ENCODE measurements at places on chromosomes 2 and 18. TPM values are rescaled to one million over a fixed set of nuclear protein-coding genes. Genes with fewer than 3 reads are reported as not detected.

- no peak for DNase-seq
Measured at GRCh38 chr18:48569139-48569914, 30.5 kb downstream of the CTIF start.

DNA sequence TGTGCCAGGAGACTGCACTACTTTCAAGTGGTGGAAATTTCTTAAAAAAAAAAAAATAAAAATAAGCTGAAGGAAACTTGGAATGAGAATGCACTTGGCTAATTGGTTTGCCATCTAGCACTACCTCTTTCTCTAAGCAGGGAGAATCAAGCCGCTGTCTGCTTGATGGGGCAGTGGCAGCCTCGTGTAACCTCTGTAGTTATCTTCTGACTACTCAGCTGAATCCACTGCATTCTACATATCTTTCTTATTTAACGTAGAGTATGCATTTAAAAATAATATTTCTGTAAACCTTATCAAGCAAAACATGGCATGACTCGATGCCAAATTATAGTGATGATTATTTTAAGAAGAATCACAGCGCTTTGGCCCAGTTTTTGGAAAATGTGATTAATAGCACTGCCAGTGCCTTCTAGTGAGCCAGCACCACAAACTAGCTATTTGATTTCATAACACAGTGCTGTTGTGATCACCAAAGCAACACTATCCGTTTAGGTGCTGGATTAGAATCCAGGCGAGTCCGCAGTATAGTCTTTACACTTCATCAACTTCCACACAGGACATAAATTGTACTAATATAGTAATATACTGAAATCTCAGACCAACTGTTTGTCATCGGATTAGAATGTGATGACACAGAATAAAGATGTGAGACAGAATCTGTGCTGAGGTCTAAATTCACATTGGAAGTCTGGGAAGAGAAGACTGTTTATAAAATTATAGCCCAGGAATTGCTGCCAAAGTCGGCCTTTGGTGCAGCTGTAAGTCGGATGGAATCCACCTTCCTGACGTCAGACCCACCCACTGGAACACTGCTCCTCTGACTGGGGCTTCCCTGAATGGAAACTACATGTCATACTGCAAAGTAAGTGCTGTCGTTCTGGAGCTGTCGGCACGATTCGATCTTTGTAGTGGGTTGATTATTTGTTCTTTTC, 136.5 kb upstream of the ETAA1 start:
- peak; percentile 33 for DNase-seq

GRCh38 chr2:223324402-223324801, 272.4 kb downstream of the KCNE4 start:
- DNase-seq: no peak

- DNase-seq: no peak
Measured at GRCh38 chr2:232880764-232881351, 10.8 kb downstream of the SNORC start.

RIT2 gene
- not detected for total RNA-seq

AQP12A gene
- not detected for total RNA-seq

GRCh38 chr2:74373985-74374384, 6.1 kb downstream of the DCTN1 start:
- peak; percentile 22 for DNase-seq

GRCh38 chr2:68790600-68790999, 56.0 kb downstream of the ARHGAP25 start:
- no peak for DNase-seq

- no peak for DNase-seq
Measured at GRCh38 chr2:66084948-66085590, 349.9 kb upstream of the MEIS1 start.

DNA sequence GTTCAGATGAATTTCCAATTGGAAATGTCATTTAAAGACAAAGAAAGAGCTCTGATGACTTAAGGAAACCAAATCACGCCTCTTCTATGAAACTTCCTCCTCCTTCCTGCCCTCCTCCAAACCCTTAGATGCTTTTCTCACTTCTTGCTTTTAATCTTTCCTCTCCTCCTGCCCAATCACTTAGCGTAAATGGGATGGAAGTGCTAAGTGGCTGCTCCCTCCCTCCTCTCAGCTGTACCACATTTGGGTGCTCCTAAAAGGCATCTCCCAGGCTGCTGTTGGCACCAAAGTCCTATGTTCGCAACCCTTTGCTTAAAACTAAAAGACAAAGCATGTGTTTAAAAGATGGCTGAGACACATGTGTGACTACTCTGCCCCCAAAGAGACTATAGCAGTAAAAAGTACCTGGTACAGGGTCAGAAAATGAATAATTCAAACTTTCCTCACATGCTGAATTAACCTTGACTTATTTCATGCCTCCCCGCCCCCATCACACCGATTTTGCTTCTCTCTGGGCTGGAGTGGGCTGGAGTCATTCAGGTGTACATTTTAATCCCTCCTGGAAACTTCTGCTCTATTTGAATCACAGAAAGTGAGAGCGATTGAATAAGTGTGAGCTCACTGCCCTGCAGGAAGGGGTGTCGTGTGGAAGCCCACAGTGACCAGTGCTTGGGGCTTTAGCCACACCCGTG, 59.2 kb upstream of the KLF7 start:
- no peak for DNase-seq

DNA sequence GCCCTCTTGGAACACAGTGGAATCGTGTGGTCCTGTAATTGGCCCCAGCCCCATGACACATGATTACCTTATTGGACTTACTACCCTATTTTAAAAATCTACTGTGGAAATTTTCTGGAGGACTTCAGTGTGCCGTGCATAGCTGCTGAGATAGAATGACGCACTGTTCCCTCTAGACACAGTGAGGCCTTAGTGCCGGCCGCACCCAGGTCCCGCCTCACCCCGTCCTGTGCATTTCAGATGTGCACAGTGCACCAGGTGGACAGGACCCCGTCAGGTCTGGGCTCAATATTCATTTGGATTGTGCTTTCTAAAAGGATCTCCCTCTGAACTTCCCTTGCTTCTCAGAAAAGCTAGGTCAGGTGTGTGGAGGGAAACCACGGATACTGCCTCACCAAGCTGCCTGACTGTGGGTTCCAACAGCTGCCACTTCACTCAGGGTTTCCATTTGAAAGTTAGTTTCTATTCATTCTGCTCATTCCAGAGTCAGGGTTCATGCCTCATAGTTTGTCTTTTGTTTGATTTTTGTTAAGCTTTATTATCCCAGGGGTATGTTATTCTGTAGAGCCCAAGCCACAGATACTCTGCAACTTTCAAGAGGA, 155.8 kb downstream of the PTGR3 start:
- no peak for DNase-seq

LINC00305 gene
- not detected for total RNA-seq

DNA sequence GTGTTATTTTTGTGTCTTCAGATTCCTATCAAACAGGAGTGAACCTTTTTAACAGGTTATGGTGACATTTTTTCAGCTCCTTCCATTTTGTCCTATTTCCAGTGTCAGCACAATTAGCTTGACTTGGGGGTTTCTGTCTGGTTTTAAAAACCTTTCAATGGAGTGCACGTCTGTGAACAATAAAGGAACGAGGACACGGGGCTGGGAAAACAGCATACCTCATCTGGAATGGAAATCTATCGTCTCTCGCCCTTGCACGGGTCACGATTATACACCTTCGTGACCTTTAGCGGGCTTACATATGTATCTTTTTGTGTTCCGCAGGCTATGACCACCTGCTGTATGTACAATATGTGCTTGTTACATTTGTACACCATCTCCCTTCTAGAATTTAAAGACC, 2.3 kb upstream of the ZNF532 start:
- DNase-seq: no peak

SLC14A1 gene
- total RNA-seq: 8.8 TPM

GRCh38 chr18:3791238-3791637, 341.3 kb downstream of the TGIF1 start:
- DNase-seq: no peak

GRCh38 chr2:239651859-239652258, 251.0 kb upstream of the HDAC4 start:
- DNase-seq: no peak

DNA sequence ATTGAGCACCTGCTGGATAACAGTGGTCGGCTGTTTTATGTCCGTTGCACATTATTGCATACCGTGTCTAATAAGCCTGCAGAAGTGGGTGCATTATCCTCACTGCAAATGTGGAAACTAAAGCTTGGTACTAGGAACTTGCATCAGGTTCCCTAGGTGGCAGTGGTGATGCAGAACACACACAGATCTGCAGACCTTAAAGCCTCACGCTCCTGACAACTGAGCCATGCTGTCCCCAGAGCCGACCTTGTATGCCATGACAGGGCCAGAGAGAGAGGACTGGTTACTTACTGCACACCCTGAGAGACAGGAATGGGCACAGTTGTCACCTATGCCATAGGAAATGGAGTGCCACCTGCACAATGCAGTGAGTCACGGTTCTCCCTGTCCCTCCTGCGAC, 151.8 kb downstream of the SH3RF3 start:
- DNase-seq: peak; percentile 48

GPD2 gene
- total RNA-seq: 10.7 TPM

DNA sequence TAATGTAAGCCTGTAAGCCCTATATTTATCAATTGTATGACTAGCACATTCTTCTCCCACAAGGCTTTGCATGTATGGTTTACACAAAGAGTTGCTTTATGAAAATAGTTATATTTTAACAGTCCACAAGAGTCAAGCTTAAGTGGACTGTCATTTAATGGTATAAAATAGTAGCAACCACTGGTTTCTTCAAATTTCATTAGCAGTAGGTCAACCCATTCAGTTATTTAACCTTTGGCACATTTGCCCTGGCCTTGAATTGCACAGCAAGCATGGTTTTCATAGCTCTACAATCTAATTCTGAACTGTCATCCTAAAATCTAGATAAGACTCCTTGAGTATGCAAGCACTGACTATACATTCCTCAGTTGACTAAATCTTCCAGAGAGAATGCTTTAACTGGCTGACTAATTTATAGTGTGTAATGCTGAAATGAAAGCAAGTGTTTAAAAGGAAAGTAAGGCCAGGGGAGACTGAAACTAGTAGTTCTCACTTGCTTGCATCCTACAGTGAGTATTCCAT, 1.8 kb downstream of the DPP4 start:
- DNase-seq: no peak

DNA sequence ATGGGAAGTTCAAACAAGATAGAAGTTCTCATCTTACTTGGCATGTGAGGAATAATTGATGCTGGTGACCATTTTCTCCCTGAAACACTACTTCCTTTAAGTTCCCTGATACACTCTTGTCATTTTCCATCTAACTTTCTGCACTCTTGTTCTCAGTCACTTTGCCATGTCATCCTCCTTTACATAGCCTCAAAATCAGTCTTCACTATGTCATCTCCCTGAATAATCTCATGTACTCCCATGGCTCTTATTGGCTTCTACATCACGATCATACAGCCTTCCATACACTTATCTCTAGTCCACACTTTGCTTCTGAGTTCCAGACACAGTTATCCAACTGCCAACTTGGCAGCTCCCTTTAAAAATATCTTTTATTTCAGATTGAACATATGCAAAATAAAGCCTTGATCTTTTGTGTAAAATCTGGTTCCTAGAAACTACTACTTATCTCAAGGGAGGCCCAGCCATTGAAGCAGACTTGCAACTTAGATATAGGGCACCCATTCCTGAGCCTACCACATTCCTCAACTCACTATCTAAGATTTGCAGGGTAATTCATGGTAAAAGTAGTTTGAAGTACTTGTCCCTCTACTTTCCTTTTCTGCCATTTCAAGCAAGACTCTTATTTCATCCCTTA, 1070.2 kb upstream of the NXPH2 start:
- no peak for DNase-seq

DNA sequence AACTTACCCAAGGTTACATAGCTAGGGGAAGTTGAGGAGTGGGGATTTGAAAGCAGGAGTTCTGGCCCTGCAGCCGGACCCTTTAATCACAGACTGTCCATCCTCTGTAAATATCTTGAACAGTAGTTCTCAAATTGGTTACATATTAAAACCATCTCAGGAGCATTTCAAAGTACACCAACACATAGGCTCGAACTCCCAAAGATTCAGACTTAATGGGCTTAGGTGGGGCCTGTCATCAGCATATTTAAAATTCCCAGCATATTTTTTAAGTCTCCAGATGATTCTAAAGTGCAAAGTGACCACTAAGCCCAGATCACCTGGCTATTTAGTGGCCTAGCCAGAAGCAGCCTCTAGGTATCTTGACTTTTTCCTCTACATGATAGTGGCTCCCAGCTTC, 192.2 kb downstream of the ZNF385B start:
- DNase-seq: no peak

DNA sequence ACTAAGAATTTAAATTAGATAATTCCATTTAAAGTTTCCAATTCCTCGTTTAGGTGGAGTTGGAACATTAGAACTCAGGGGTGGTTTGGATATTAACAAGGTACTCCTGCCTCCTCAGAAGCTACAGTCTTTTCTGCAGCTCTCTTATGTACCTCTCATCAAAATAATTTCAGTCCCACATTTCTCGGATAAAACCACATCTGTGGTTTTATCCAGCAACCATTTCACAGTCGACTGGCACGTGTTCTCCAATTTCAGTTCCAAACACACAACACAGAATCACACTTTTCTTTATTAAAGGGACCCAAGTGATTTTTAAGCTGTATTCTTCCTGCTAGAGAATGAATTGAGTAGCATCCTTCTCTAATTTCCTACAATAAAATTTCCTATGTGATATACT, 22.7 kb upstream of the NFU1 start:
- no peak for DNase-seq

ATP8B1 gene
- total RNA-seq: 26.6 TPM

DNAJC5G gene
- total RNA-seq: 0.14 TPM

DNA sequence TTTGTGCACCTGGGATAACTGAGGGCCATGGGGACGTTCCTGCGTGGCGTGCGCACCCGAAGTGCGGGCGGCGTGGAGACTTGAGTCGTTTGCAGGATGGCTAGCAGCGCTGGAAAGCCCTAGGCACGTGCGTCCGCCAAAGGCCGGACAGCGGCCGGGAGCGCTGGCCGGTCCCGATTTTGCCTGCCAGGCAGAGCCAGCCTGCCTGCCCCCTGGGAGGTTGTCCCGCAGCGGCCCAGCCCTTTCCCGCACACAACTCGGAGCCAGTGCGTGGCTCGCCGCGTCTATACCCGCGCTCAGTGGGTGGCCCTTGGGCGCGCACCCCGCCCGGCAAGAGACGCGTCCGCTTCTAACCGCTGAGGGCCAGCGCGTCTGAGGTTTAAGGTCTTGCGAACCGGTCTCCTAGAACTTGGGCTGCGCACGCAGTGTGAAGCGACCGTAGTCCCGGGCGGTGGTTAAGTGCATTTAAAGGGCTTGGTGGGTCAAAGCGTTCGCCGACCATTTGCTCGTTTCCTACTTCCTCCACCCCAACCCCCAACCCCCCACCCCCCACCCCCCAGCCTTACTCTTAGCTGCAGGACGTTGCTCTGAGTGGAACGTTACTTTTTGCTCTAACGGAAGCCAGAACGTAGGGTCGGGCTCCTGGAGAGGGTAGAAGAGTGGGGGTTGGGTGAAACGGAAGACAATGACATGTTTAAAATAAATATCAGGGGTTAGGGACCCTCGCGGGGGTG, 627 bp downstream of the CDCA7 start:
- DNase-seq: peak; percentile 14

- DNase-seq: no peak
Measured at GRCh38 chr18:59674903-59675270, 22.3 kb downstream of the CCBE1 start.
